Left ventricle myocardium superior (tissue), 1 donor: ENCODE measurements at places on chromosomes 16 and 17. TPM values are rescaled to one million over a fixed set of nuclear protein-coding genes. Genes with fewer than 3 reads are reported as not detected.

GRCh38 chr17:49229805-49230600, 584 bp downstream of the PHOSPHO1 start:
- DNase-seq = peak; percentile 38

Gene MAP2K6
- total RNA-seq = 2.9 TPM

DNA sequence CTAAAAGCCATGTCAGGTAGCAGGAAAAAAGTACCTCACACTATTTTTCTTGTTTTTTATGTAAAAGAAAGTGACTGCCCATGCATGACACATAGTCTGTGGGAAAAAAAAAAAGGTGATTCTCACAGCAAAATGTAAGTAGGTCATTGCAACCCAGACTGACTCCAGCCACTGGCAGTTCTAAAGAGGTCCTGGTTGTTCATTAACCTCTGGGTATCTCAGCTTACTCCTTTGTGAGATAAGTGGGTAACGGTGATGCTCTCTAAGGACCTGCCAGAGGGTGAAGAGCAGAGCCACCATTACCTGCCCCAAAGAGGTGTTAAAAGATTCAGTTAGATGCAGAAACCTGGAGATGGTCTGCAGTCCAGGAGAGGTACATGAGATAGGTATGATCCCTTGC, 531.9 kb downstream of the GRIN2A start:
- no peak for DNase-seq

Gene ZPBP2
- not detected for total RNA-seq

Gene PDPR
- 19.3 TPM for total RNA-seq
